ENCODE measurements at places on chromosomes 5 and 9.

GRCh38 chr5:112681481-112681908 is 56.2 kb upstream of the APC start:
- DNase-seq = no peak

GRCh38 chr5:171422902-171423663 is 3.6 kb downstream of the FGF18 start:
- DNase-seq = no peak

DNA sequence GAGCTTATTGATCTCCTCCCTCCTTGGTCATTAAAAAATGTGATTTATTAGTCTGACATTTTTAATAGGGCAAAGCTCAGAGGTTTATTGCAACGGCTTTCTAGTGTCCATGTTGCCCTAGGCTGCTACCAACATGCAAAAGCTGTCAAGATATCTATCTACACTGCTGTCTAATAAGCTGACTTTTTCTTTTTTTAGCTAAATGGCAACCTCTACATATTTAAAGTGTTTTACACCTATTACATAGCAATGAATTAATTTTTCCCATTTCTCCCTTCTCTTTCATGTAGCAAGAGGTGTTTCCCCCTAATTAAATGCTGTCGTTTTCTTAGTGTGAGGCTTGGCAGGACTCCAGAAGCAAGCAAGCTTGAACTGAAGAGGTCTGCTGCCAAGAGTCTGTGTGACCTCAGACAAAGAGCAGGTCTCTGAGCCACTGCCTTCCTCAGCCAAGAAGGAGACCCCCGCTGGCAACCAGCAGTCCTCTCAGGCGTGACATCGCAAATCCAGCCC is 79.4 kb downstream of the GAS1 start:
- DNase-seq = no peak

DNA sequence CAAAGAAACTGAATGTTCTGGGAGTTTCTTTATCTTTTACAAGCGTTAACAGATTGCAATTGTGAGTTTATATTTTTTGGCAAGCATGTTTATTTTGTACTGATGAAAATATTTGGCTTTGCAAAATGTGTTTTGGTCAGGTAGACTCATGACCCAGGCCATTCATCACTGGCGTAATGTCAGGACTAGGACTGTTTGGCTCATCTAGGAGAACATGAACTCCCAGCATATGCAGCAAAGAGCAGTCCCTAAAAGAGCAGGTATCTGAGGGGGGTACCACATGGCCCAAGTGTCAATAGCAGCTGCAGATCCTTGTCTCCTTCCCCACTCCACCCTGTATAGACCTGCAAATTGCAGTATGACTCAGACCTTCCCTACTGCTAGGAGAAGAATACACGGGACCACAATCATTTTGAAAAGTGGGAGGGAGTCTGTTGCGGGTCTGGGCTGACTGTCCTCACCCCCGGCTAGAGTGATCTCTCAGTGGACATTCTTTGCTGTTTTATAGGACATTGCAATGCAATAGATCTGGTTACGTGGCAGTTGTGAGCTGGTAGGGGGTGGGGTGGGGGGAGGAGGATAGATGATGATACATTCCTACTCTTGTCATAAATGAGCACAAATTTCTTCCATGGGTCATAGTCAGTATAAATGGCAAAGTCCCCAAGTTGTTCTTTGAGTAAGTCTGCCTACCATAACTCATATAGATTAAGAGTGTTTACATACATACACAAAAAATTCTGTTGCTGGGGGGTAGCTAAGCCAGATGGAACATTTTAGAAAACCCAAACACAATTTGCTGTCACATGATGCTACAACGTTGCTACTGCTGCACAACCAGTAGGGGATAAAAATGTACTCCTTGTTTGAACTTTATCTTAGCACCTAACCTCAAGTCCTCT is 20.8 kb upstream of the SNCAIP start:
- DNase-seq = no peak

GRCh38 chr5:111954516-111955395 is 197.8 kb upstream of the NREP start:
- no peak for DNase-seq

Measured in HFF-Myc (cell line).